ENCODE measurements at places on chromosomes 6 and 20.

- no peak for DNase-seq
These were observed 10.2 kb downstream of the BMP7 start for GRCh38 chr20:57256205-57256604.

- no peak for DNase-seq
These were observed 18.9 kb downstream of the PKIG start for GRCh38 chr20:44601236-44601671.

DNA sequence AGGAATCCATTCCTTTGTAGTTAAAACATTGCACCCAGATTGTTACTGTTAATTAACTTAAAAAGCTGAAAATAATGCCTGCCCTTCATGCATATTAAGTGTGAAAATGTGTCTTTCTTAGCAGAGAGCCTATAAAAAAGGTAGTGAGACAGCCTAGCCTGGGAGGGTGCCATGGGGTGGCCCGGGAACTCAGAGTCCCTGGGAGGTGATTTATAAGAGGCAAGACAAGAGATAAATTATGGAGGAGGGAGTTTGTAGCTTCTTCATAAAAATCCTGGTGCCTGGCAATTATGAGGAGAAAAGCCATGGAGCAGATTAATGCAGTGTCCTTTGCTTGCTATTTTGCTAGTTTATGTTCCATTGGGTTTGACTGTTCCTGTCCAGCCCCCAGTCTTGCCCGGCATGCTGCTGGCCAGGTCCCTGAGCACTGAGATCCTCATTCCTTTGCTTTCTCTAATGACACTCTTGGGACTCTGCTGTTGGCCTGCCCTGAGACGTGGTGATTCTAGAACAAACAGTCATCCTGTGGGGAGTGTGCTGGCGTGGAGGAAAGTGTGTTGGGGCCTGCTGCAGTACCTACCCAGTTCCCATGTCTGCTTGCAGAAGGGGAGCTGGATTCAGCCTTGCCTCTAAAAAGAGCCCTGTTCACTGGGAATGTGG lies 4.2 kb downstream of the MLN start:
- no peak for DNase-seq

- no peak for DNase-seq
These were observed 134.3 kb downstream of the KIF6 start for GRCh38 chr6:39590871-39591393.

- DNase-seq: no peak
These were observed 4.5 kb upstream of the CPNE1 start for GRCh38 chr20:35669221-35669620.

Data from stimulated activated CD4-positive, alpha-beta T cell treated with anti-CD3 and anti-CD28 coated beads, Interleukin-4, amount 100 ng/mL, for 4 hours (primary cell).